ENCODE measurements at places on chromosomes 3 and 15.

DNA sequence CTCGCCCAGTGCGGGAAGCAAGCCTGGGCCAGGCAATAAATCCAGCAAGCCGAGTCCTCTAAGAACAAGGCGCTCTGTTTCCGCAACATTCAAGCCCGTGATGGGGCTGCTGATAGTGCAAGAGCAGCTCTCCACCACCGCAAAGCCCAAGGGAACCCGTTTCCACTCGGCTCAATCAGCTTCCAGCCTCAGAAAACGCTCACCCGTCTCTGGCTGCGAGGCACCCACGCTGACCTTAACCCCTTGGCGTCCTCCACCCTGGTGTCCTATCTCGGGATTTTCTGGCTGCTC lies 17.8 kb downstream of the SPATA12 start:
- DNase-seq: no peak

- peak; percentile 17 for DNase-seq
Observed at GRCh38 chr3:114299421-114299820, 5.6 kb downstream of the TIGIT start.

DNA sequence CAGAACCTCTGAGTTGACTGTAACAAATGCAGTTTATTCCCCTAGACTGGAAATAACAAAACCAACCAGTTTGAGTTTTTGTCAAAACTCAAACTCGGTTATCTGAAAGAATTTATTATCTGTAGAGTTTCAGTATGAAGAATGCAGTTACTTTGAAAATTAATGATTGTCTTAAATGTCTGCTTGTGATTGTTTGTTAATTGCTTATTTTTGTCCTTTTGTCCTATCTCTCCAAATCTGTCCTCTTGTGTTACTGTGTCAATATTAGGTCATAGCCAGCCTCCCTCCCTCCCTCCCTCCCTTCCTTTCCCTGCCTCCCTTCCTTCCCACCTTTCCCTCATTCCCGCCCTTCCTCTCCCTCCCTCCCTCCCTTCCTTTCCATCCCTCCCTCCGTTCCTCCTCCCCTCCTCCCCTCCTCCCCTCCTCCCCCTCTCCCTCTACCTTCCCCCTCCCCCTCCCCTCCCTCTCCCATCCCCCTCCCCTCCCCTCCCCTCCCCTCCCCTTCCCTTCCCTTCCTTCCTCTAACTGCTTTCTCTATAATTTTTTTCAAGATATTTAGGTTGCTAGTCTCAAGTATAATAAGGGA lies 153.5 kb downstream of the FNDC3B start:
- no peak for DNase-seq

- no peak for DNase-seq
Observed at GRCh38 chr15:73647259-73648013, 14.2 kb upstream of the NPTN start.

DNA sequence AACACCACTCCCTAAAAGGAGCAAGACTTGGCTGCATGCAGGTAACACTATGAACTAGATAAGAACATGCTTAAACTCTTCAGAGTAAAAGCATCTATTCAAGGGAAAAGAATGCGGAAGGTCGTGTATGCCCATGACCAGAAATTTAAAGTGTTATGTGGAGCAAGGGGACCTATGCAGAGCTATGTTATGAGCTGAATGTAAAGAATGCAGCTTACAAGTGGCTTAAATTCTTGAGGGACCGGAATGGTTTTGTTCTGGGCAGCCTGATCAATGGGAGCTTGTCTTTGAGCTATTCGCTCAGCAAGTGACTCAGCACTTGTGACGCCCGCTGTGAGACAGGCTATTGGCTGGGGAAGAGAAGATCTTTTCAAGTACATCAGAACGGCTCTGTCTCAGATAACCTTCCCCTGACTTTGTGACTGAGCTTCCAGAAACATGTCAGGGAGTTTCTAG lies 367.5 kb upstream of the THBS1 start:
- DNase-seq: no peak

GRCh38 chr15:89150762-89151664 lies 62.8 kb downstream of the ABHD2 start:
- DNase-seq: no peak

GRCh38 chr3:52731590-52731989 lies 25.7 kb downstream of the SPCS1 start:
- no peak for DNase-seq

DNA sequence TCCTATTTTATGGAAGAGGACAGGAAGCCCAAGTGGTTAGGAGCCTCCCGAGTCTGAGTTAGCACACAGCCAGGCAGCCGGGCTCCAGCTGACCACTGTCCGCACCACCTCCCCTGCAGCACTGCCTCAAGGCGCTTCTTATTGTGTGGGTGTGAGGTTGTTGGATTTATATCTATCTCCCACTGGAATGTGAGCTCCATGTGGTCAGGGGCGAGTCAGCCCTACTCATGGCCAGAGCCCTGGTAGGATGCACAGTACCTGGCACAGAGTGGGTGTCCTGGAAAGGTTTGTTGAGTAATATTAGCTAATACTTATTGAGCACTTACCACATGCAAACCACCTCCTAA lies 9.7 kb upstream of the FBLN2 start:
- no peak for DNase-seq
